ENCODE measurements at places on chromosomes 7 and 10. TPM values are rescaled to one million over a fixed set of nuclear protein-coding genes. Genes with fewer than 3 reads are reported as not detected.
A peak's percentile ranks its signal among the peaks of the same experiment; 100 is the strongest.

- DNase-seq: peak; percentile 11
These were observed 62.2 kb downstream of the CNOT4 start for GRCh38 chr7:135447748-135448147.

DNA sequence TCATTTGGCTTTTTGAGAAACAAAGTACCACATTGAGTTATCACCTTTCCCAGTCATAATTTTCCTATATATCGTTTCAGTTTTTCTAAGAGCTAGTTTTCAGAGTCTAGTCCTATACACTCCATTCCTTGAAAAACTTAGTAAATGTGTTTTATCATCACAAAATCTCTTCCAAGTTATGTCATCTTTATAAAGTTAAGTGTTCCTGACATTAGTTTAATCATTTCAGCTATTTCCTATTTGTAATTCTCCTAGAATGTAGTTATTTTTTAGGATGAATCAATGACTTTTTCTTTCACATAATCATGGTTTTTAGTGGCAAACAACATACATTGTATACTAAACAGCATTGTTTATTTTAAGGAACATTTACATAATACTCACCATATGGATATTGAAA lies 191.7 kb upstream of the BET1 start:
- DNase-seq: no peak

- DNase-seq: no peak
These were observed 264.3 kb downstream of the TCF7L2 start for GRCh38 chr10:113214331-113214730.

GRCh38 chr7:153641199-153641598 lies 411.0 kb upstream of the DPP6 start:
- peak; percentile 51 for DNase-seq

- no peak for DNase-seq
These were observed 7.1 kb downstream of the MNX1 start for GRCh38 chr7:157003445-157003755.

ZSWIM8 gene
- polyA plus RNA-seq: 53.3 TPM

- no peak for DNase-seq
These were observed 7.6 kb upstream of the ORAI2 start for GRCh38 chr7:102425639-102426267.

Measured in muscle of back (tissue), 13 donors.